ENCODE measurements at places on chromosomes 2 and 18.
A peak's percentile ranks its signal among the peaks of the same experiment; 100 is the strongest.

- no peak for DNase-seq
These were observed 58.3 kb downstream of the COL6A3 start for GRCh38 chr2:237355701-237356100.

- DNase-seq = no peak
These were observed 335 bp downstream of the TRAK2 start for GRCh38 chr2:201450954-201451291.

- peak; percentile 34 for DNase-seq
These were observed 120.0 kb upstream of the FHL2 start for GRCh38 chr2:105518897-105519296.

- peak; percentile 42 for DNase-seq
These were observed 112.4 kb downstream of the CYRIA start for GRCh38 chr2:16553226-16553625.

DNA sequence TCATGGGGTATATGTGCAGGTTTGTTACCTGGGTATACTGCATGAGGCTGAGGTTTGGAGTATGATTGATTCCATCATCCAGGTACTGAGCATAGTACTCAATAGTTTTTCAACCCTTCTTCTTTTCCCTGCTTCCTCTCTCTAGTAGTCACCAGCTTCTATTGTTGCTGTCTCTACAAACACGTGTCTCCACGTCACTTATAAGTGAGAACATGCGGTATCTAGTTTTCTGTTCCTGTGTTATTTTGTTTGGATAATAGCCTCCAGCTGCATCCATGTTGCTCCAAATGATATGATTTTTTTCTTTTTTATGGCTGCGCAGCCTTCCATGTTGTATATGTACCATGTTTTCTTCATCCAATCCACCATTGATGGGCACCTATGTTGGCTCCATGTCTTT, 214.8 kb upstream of the TFPI start:
- DNase-seq = no peak

- DNase-seq = no peak
These were observed 9.0 kb upstream of the NPPC start for GRCh38 chr2:231935207-231935524.

Data from iris pigment epithelial cell (primary cell).